ENCODE measurements at places on chromosomes 3 and 15. TPM values are rescaled to one million over a fixed set of nuclear protein-coding genes. Genes with fewer than 3 reads are reported as not detected.

NEO1 gene
- total RNA-seq: 2.1 TPM

DOCK3 gene
- total RNA-seq: 1.5 TPM

LTK gene
- total RNA-seq: 0.17 TPM

PHC3 gene
- total RNA-seq: 80.9 TPM

ROPN1 gene
- total RNA-seq: not detected

DAZL gene
- not detected for total RNA-seq

PLSCR4 gene
- total RNA-seq: not detected

PAK2 gene
- total RNA-seq: 96.8 TPM

CLDN18 gene
- not detected for total RNA-seq

TOP2B gene
- total RNA-seq: 122 TPM

APBA2 gene
- 25.7 TPM for total RNA-seq

SMAD6 gene
- 1.3 TPM for total RNA-seq

SH3GL3 gene
- total RNA-seq: not detected

ITIH3 gene
- total RNA-seq: not detected

ATP2C1 gene
- 61.2 TPM for total RNA-seq

EAF1 gene
- 30.1 TPM for total RNA-seq

CNTN6 gene
- total RNA-seq: not detected

TMEM266 gene
- total RNA-seq: not detected

IQCF5 gene
- not detected for total RNA-seq

All from activated naive CD4-positive, alpha-beta T cell treated with anti-CD3 and anti-CD28 coated beads, Interleukin-2, amount 10 ng/mL, durations not matched to agents 5 hours and 36 hours (primary cell).